ENCODE measurements at places on chromosomes 12 and 14.
A peak's percentile ranks its signal among the peaks of the same experiment; 100 is the strongest.

- DNase-seq = peak; percentile 56
These were observed 78.5 kb downstream of the TPH2 start for GRCh38 chr12:72017054-72017651.

DNA sequence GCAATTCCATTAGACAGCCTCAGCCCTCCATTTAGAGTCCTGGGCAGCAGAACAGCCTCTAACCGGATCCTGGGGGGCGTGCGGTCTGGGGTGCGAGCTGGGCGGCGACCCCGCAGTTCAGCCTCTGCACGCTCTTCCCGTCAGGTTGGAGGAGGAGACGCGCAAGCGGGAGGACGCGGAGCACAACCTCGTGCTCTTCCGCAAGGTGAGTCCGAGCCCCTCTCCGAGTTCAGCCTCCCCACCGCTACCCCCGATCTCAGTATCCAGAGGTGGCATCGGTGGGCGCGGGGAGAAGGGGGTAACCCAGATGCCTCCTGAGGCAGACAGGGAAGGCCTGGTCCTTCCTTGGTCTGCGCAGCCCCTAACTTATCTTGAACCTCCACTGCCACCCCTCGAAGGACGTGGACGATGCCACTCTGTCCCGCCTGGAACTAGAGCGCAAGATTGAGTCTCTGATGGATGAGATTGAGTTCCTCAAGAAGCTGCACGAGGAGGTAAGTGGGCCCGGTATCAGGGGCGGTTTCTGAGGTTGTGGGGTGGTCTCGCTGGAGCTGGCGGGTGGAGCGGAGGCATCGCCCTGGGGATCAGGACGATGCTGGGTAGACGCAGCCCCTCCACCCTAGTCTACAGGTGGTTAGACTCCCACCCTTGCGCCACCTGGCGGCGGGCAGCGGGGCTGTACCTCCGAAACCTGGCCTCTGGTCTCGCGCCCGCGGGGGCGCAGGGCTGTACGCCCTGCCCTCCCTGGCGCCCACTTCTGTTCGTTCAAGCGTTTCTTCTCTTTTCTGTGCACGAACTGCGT is 1.3 kb downstream of the PRPH start:
- peak; percentile 57 for DNase-seq

GRCh38 chr14:61132894-61133293 is 148.2 kb downstream of the TMEM30B start:
- no peak for DNase-seq

GRCh38 chr12:68853396-68854077 is 45.6 kb downstream of the MDM2 start:
- DNase-seq = no peak

- no peak for DNase-seq
These were observed 33.2 kb downstream of the RFLNA start for GRCh38 chr12:124328116-124328515.
